ENCODE measurements at places on chromosomes 12 and 14. TPM values are rescaled to one million over a fixed set of nuclear protein-coding genes. Genes with fewer than 3 reads are reported as not detected.

DNA sequence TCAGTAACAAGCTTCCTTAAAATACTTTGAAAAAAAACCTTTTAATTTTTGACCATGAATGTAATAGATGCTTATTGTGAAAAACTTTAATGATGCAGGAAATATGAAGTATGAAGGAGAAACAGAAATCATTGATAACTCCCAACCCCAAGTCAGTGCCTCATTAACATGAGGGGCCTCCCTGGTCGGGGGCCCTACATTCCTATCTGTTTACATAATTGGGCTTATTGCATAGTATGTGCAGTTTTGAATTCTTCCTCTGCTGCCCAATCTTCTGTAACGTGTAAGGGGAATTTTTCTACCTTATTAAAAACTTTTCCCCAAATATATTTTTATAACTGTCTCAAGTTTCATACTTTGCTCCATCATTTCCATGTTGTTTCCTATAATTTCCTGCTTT, 63.0 kb downstream of the SLC25A47 start:
- DNase-seq, result no peak

ACOT6 gene
- polyA plus RNA-seq, result not detected

BAG5 gene
- 51.7 TPM for polyA plus RNA-seq

DNA sequence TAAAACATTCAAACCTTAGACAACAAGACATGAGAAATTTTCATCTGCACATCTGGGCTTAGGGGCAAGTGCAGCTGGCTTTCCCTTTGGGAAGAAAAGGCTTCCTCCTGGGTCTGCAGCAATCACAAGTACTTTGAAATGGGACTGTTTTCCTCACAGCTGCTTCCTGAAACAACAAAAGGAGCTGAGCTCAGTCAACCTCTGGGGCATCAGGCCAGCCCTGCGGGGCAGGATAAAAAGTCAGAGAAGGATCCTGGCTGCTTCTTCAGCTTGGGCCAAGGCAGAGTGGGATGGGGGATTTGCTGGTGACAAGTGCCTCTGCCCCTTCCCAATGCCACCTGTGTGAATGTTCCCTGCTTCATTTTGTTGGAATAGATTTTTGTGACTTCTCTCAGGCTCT, 16.2 kb upstream of the SDR39U1 start:
- DNase-seq, result no peak

MYO1H gene
- polyA plus RNA-seq, result not detected

- no peak for DNase-seq
These were observed 46.5 kb downstream of the IFT81 start for GRCh38 chr12:110170535-110171185.

GRCh38 chr12:65822732-65823512, 1.4 kb upstream of the HMGA2 start:
- DNase-seq, result no peak

DNA sequence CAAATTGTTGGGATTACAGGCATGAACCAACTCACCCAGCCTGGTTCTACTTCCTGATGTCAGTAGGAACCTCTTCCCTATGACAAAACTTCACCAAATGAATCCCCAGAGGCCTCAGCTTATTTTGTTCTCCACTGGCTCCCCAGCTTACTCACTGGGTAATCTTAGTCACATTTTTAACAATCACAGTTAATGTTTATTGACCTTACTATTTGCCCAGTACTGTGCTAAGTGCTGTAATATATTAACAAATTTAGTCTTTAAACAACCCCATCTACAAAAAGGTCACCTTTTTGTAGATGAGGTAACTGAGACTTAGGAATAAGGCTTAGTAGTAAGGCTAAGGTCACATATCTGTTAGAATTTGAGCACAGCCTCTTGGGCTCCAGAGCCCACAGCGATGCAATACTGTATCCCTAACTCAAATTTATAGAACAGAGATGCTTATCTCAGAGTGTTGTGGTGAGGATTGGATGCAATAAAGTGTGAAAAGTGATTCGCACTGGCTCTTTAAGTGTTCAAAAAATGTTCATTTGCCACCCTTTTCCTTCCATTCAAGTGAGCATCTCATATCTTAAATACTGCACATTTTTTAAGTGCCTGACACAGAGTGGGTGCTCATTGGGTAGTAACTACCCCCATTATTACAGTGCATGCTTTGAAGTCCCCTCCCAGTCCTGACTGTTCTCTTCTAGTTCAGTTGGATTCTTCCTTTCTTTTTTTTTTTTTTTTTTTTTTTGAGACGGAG, 146.4 kb upstream of the ARHGAP5 start:
- no peak for DNase-seq

- no peak for DNase-seq
These were observed 64.9 kb downstream of the MIPOL1 start for GRCh38 chr14:37262649-37263048.

ITGA5 gene
- 26.5 TPM for polyA plus RNA-seq

DNA sequence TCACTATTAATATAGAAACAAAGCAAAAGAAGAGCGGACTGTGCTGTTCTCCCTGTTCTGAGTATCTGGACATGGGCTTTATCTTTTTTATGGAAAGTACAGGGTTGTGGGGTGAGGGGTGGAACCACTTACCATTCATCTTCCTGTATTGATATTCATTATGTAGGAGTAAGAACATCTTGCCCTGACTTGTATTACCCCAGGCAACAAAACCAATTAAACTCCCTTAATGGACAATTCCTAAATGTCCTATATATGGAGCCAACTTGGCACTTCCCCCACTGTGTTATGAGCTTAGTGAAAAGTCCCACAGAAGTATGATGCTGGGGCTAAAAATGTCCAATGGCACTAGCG, 139.9 kb upstream of the KRR1 start:
- no peak for DNase-seq

DNA sequence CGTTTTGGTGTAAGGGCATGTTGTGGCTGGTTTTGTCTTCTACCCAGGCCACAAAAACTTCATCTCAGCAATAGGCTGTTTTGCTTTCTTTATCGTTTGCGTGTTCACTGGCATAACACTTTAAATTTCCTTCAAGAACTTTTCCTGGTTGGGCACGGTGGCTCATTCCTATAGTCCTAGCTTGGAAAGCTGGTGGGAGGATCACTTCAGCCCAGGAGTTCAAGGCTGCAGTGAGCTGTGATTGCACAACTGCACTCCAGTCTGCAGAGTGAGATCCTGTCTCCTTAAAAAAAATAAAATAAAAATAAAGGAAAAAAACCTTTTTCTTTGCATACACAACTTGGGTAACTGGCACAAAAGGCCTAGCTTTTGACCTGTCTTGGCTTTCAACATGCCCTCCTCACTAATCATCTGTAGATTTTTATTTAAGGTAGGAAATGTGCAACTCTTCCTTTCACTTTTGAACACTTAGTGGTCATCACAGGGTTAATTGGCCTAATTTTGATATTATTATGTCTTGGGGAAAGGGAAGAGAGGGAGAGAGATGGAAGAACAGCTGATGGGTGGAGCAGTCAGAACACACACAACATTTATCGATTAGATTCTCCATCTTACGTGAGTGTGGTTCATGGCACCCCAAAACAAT, 78.9 kb upstream of the PSMA6 start:
- no peak for DNase-seq

- no peak for DNase-seq
These were observed 154.0 kb upstream of the SSTR1 start for GRCh38 chr14:38053666-38054065.

DNA sequence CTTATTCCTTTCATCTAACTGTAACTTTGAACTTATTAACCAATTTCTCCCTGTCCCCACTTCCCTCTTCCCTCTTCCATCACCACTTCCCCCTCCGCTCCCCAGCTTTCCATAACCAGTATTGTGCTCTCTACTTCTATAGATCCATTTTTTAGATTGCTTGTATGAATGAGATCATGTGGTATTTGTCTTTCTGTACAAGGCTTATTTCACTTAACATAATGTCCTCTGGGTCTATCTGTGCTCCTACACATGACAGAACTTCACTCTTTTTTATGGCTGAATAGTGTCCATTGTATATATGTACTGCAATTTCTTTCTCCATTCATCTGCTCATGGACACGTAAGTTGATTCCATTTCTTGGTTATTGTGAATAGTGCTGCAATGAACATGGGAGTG, 14.4 kb downstream of the ERP27 start:
- no peak for DNase-seq

TDP1 gene
- 39.0 TPM for polyA plus RNA-seq

GRCh38 chr12:5452569-5452968, 20.7 kb downstream of the NTF3 start:
- no peak for DNase-seq

GRCh38 chr12:31906557-31907301, 52.5 kb upstream of the RESF1 start:
- no peak for DNase-seq

GRCh38 chr14:103329401-103330347, 4.4 kb upstream of the EIF5 start:
- DNase-seq, result no peak

GRCh38 chr12:126342866-126343265, 1277.6 kb downstream of the AACS start:
- DNase-seq, result no peak

DNA sequence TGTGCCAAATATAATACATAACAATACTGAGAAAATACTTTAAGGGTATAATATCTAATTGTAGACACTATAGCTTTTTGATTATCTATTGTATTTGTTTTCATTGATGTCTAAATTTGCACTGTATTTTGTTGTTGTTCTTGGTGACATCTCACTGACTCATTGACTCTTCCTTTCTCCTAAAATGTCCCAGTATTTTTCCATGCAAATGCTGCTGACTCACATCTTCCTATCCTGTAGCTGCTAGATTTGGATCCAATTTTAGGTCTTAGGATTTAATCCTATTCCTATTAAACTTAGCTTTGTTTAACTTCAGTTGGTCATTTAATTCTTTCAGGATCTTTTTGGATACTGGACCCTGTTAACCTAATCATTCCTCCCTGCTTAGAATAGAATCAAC, 148.5 kb downstream of the TMTC2 start:
- DNase-seq, result no peak

DNA sequence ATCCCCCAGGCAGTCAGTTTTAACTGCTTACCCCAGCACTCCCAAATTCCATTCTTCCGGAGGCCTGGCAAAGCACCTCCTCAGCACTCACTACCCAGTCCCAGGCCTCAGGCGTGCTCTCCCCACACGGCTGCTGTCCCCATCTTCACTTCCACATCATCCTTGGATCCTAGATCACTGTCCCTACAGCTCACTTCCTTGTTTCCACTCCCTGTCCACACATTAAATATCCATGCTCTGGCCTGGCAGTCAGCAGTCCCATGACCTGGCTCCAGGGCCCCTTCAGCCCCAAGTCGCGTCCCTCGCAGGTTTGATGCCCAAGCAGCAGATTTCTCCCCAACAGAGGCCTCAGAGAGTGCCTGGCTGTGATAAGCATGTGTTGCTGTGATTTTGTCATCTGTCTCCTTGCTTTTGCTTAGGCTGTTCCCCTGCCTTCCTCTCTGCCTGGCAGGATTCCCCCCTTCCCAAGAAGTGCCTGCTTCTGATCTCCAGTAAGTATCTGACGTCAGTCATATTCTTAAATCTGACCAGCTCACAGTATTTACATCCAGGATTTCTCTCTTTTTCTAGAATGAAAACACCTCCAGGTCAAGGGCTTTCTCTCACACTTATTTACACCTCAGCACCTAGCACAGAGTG, 241.7 kb downstream of the ZFP36L1 start:
- DNase-seq, result no peak

FSCB gene
- not detected for polyA plus RNA-seq

ADAMTS20 gene
- polyA plus RNA-seq, result not detected

PLD4 gene
- not detected for polyA plus RNA-seq

TPH2 gene
- not detected for polyA plus RNA-seq

DNA sequence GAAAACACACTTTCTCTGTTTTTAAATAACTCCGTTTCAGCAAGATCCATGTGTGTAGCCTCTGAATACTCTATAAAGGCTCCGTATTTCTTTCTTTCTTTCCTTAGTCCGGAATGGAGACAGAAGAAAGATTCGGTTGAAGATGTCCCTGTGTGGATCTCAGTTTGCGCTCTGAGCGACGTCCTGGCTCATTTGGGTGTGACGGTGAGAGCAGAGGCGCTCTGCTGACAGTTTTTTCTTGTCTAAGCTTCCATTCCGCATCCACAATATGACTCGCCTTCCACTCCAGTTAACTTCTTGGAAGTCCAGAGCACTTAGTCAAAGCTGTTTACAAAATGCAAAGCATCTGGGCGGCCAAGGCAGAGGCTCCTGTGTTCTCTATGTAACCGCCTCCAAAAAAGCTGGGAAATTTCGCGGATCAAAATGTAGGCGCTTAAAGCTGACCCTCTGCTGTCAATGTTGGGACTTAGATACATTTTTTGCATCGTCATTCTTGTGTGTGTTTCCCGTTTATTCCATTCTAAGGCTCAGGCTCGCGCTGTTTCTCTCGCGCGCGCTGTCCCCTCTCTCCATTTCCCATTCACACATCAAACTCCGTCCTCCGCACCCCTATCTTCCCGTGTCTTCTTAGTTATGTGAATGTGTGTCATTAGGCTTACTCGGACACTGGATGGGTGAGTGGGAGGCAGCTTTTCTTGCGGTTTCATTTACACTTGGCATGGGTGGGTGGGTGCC, 880 bp upstream of the FLRT2 start:
- DNase-seq, result no peak

SLC10A1 gene
- not detected for polyA plus RNA-seq

PNP gene
- 59.6 TPM for polyA plus RNA-seq

C12orf54 gene
- not detected for polyA plus RNA-seq

DNA sequence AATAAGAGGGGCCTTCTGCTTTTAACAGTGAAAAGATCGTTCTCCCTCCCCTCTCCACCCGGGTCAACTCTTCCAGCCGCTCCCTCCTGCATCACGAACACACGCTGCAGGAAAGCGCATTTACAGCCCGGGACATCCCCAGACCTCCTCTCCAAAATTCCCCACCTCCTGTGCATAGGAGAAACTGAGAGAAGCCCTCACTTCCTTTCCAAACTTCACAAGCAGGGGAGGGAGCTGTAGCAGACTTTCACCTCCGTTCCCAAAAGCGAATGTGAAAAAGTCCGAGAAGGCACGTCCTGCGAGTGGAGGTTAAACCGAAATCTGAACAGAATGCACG, 513 bp downstream of the BCAT1 start:
- DNase-seq, result peak; percentile 16

GPRC5A gene
- polyA plus RNA-seq, result not detected

DNA sequence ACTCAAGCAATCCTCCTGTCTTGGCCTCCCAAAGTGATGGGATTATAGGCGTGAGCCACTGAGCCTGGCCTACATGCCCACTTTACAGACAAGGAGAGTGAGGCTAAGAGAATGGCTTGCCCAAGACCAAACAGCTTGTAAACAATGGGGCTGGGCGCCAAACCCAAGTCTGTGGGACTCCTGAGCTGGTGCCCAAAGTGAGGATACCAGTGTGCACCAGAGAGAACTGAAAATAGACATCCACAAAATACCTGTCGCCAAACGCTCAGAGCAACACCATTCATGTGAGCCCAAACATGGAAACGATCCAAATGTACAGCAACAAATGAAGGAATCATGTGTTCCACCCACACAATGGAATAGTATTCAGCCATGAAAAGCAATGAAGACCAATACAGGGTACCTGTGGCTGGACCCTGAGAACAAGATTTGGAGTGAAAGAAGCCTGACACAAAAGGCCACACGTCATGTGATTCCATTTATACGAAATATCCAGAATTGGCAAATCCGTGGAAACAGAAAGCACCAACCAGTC, 38.2 kb downstream of the CCNK start:
- DNase-seq, result no peak

GRCh38 chr14:50794068-50794645, 36.8 kb downstream of the NIN start:
- no peak for DNase-seq

ZFC3H1 gene
- 26.3 TPM for polyA plus RNA-seq

GRCh38 chr12:70484464-70484863, 118.4 kb downstream of the KCNMB4 start:
- no peak for DNase-seq

GRCh38 chr12:111588010-111588409, 11.1 kb downstream of the ATXN2 start:
- DNase-seq, result no peak

AQP5 gene
- not detected for polyA plus RNA-seq

RNASE3 gene
- not detected for polyA plus RNA-seq

GRCh38 chr12:52013626-52014310, 7.0 kb downstream of the TAMALIN start:
- DNase-seq, result no peak
